ENCODE measurements at places on chromosomes 1 and 21. TPM values are rescaled to one million over a fixed set of nuclear protein-coding genes. Genes with fewer than 3 reads are reported as not detected.

MCOLN3 gene
- 0.94 TPM for total RNA-seq

DNA sequence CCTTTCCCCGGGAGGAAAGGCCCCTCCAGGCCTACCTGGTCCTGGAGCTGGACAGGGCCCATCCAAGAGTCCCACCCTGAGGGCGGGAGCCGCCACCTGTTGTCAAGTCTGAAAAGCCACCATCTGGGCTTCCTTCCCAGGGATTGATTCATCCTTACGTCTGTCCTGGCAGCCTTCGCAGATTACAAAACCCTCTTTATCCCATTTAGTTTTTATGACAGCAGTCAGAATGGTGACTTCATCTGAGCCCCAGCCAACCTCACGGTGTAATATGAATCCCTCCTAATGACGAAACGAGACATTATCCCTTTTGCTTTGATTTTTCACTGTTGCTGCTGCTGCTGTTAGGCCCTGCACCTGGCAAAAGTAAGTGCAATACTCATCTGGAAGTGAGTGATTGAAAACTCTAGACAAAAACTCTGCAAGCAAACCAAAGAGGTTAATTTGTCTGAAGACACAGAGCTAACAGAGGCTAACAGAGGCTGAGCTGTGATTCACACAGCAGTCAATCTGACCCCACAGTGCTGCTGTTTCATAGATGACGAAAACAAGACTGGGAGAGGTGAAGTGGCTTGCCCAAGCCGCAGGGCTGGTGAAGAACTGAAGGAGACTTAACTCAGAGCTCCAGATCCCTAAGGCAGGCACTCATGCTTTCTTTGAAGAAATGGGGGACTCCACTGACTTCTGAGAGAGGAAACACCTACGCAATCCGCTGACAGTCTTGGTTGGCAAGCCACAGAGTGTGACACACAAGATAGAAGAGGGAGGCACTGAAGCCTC is 30.0 kb upstream of the S100A7 start:
- DNase-seq = no peak

DNA sequence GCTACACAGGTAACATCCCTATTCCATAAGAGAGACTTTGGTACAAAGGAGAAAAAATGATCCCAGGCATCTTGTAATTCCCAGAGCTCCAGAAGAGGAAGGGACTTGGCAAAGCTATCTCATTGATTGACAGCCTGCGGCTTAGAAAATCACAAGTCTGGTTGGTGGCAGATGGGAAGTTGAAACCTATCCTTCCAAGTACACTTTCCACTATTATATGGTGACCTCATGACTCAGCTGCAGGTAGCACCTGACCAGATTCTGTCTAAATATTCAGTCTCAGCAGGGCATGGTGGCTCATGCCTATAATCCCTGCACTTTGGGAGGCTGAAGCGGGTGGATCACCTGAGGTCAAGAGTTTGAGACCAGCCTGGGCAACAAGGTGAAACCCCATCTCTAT is 89.9 kb downstream of the TIAM1 start:
- no peak for DNase-seq

GRCh38 chr1:228904222-228904621 is 168.9 kb downstream of the RHOU start:
- DNase-seq = no peak

GRCh38 chr1:156910309-156910782 is 10.1 kb upstream of the LRRC71 start:
- no peak for DNase-seq

- DNase-seq = no peak
These were observed 100.3 kb downstream of the RERE start for GRCh38 chr1:8717148-8717547.

- no peak for DNase-seq
These were observed 25.6 kb downstream of the CDK18 start for GRCh38 chr1:205530116-205530515.

GRCh38 chr1:1858382-1859086 is 32.4 kb downstream of the GNB1 start:
- DNase-seq = peak; percentile 84

Measured in cardiac septum (tissue), 1 donor.